Activated naive CD8-positive, alpha-beta T cell treated with anti-CD3 and anti-CD28 coated beads, Interleukin-2, amount 10 ng/mL, durations not matched to agents 7 days and 5 days (primary cell): ENCODE measurements at places on chromosomes 11 and 22. TPM values are rescaled to one million over a fixed set of nuclear protein-coding genes. Genes with fewer than 3 reads are reported as not detected.

- no peak for DNase-seq
These were observed 741.7 kb downstream of the NELL1 start for GRCh38 chr11:21411104-21411503.

GRCh38 chr22:21026783-21027692 is 5.3 kb downstream of the SLC7A4 start:
- no peak for DNase-seq

- peak; percentile 49 for DNase-seq
These were observed 803 bp upstream of the IFT27 start for GRCh38 chr22:36776722-36777121.

DNA sequence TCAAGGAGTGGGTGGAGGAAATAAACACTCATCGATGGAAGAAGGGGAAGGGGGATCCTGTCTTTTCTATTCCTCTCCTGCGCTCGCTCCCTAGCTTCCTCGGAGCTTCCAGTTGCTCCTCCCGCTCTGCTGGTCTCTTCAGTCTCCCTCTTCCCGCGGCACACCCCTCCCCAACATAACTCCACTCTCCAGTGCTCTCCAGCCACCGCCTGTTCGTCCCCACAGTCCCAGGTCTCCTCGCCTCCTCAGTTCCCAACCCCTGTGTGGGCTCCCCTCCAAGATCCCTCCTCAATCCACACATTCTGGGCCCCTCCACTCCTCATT is 438 bp downstream of the ZW10 start:
- DNase-seq, result no peak

DNA sequence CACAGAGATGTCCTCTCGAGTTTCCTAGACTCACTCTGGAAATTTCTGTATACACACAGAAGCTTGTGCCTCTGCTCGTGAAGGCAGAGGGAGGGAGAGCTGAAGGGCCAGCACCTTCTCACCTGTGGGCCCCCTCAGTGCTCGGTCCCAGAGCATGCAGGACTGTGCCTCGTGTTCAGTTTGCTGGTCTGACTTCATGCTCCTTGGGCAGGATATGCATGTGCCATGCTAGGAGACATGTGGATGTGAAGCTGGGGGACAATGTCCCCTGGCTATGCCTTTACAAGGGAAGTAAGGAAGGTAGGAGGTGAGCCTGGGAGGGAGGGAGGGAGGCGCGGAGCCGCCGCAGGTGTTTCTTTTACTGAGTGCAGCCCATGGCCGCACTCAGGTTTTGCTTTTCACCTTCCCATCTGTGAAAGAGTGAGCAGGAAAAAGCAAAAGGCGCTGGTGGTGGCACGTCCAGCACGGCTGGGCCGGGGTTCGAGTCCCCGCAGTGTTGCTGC is 22.6 kb downstream of the NEAT1 start:
- peak; percentile 26 for DNase-seq

GRCh38 chr22:18968011-18968749 is 32.1 kb upstream of the PRODH start:
- peak; percentile 52 for DNase-seq

DNA sequence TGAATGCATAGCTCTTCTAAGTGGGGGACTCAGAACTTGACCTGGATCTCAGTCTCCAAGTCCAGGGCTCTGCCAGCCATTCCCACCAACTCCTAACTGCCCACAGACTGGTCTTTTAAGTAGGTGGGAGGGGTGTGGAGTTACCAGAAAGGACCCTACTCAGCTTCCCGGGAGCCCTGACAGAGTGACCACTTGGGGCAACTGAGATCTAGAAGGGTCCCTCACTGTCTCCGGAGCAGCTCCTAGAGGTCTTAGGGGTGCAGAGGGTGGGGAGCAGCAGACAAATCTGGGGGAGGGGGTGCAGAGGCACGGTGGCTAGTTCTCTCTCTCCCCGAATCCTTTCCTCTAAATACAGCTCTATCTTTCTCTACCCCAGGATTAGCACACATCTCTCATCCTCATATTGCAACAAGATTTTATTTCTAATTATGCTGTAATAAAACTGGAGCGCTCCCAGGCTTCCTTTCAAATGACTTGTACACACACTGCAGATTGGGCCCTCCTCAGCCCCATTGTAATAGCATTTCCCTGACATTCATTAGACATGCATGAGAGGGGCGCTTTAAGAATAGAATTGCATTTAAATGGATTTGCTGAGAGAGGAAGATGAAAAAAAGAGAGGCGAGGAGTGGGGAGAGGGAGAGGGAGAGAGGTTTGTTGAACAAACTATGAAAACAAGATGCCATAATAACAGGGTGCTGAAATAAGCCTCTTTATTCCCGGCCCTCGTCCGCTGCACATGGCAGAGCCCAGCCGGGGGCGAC is 219.0 kb downstream of the CEP164 start:
- no peak for DNase-seq

DNA sequence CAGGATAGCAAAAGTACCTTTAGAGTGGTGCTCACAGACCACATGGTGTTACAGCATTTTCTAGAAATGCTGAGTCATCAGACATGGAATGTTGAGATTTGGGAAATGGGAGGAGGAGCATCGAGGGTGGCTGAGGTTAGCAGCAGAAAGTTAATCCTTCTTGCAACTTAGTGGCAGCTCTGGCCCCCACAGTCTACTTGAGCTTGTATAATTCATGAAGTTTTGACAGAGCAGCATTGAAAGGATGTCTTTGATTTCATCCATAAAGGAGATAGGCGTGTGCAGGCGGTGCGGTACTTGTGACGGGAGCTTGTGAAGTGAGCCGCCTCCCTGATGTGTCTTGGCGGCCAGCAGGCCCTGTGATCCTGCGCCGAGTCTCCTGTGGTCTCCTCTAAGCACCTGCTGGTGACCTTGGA is 330.5 kb downstream of the TBC1D22A start:
- no peak for DNase-seq

GRCh38 chr11:96061069-96061468 is 137.2 kb upstream of the MTMR2 start:
- no peak for DNase-seq

- DNase-seq, result no peak
These were observed 58.0 kb upstream of the CCDC188 start for GRCh38 chr22:20208713-20209310.

GRCh38 chr11:84549217-84549616 is 1077.9 kb downstream of the DLG2 start:
- no peak for DNase-seq

GRCh38 chr22:23219822-23220484 is 39.6 kb downstream of the BCR start:
- peak; percentile 55 for DNase-seq

- no peak for DNase-seq
These were observed 450.4 kb downstream of the MIAT start for GRCh38 chr22:27107824-27108223.

GRCh38 chr22:44005524-44005923 is 18.6 kb upstream of the PARVB start:
- no peak for DNase-seq

GRCh38 chr11:34928268-34928959 is 12.0 kb downstream of the PDHX start:
- no peak for DNase-seq

DNA sequence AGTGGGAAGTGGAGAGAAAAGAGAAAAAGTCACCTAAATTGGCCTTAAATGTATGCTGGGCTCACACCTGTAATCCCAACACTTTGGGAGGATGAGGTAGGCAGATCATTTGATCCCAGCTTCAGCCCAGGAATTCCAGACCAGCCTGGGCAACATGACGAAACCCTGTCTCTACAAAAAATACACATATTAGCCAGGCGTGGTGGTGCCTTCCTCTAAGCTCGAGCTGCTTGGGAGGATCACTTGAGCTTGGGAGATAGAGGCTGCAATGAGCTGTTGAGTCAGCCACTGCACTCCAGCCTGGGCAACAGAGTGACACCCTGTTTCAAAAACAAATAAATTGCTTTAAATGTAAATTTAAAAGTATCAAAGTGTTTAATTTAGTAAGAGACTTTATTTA is 3.9 kb downstream of the CBL start:
- no peak for DNase-seq

DNA sequence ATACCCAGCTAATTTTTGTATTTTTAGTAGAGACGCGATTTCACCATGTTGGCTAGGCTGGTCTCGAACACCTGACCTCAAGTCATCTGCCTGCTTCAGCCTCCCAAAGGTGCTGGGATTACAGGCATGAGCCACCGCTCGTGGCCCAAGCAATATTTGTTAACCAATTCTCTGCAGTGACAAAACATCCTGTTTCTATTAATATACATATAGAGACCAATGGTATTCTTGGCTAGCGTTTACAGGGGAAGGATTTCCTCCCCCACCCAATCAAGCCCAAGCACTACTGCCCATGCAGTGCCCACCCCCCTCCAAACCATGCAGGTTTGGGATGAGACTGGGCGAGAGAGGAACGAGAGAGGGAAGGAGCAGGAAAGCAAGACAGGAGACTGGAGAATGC is 53.1 kb downstream of the APOL3 start:
- DNase-seq, result no peak

- no peak for DNase-seq
These were observed 38.7 kb downstream of the IGSF9B start for GRCh38 chr11:133917921-133918607.

- DNase-seq, result peak; percentile 50
These were observed 13.7 kb downstream of the EHD1 start for GRCh38 chr11:64864473-64865285.

DNA sequence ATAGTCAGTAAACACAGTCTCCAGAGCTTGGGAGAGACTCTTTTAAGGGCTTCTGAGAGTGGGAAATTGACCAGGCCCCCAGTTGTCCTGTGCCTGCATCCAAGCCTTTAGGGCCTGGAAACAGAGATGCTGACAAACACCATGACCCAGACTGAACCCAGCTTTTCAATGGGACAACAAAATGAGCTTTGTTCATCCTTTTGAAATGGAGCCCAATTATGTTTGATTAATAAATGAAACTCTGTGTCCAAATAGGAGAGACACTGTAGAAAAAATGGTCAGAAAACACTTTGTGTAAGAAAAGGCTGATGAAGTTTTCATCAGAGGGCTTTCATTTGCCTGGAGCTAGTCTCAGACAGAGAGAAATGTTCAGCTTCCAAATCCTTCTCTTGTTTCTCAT is 146.0 kb downstream of the RRAS2 start:
- no peak for DNase-seq

DNA sequence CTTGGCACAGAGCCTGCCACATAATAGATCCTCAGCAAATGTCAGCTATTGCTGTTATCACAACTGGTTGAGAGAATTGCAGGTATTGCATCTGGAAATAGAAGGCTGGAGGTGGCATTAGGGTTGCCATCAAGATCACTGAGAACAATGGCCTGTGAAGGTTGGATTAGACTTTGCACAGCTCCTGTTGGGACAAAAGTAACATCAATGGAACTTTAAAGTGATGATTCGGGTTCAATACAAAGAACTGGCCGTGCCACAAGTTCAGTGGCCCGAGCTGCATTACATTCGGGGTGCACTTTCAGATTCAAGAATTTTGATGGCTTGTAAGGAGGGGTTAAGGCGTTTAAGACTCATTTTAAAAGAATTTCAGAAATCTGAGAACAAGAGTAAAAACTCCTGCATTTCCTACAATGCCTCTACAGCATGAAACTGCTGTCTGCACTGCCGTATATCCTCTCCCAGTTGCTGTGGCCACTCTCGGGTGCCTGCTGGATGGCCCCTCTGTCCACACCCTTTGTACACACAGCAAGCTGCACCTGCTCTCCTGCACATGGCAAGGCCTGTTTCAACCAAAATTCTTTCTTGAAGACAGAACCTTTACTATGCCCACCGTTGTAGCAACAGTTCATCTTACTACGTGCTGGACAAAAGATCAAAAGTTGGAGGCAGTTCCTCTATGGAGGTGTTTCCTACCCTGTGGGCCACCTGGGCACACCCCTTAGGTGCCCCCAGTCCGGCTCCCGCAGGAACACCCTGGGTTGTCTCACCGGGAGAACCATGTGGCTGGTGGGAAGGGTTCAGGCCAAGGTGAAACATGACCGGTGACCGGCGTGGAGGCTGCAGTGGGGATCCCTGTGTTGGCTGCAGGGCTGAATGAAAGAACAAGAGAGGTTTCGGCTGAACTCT is 17.5 kb upstream of the SHANK2 start:
- no peak for DNase-seq

DNA sequence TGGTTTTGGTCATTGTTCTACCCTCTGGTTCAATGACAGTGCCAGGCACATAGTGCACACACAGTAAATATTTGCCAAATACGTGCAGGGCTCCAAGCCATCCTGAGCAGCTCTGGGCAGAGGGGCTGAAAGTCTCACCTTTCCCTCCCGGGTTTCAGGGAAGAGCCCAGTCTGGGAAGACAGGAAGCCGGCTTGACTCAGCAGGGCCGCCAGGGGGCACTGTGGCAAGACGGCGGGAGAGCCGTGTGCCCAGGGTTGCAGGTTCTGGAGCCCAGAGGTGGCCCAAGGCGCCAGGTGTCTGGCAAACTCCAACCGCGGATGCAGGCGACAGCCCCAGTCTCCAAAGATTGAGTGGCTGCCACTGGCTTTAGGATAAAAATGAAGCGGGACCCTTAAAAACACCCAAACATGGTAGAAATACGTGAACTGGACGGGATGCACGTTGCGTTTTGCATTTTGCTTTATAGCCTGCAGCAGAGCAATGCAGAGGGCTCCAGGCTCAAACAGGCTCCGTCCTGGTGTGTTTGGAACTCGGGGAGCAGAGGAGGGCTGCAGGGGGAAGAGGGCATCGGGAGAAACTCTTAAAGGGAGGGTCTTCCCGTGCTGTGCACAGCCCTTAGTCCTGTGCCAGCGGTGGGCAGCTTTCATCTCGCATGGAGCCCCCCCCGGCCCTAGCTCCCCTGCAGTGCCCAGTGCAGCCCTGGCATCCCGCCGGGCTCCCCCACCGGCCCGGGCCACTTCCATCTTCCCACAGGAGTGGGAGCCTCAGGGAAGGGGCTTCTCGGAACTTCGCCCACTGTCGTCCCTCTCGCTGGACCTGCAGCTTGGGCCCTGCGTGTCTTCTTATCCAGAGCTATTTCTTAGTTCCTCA is 10.7 kb downstream of the KRTAP5-5 start:
- peak; percentile 59 for DNase-seq

- no peak for DNase-seq
These were observed 15.4 kb downstream of the C11orf24 start for GRCh38 chr11:68256331-68256741.

- no peak for DNase-seq
These were observed 235.0 kb downstream of the MIAT start for GRCh38 chr22:26892166-26893041.

- DNase-seq, result no peak
These were observed 61.6 kb downstream of the METTL15 start for GRCh38 chr11:28169816-28170215.

DNA sequence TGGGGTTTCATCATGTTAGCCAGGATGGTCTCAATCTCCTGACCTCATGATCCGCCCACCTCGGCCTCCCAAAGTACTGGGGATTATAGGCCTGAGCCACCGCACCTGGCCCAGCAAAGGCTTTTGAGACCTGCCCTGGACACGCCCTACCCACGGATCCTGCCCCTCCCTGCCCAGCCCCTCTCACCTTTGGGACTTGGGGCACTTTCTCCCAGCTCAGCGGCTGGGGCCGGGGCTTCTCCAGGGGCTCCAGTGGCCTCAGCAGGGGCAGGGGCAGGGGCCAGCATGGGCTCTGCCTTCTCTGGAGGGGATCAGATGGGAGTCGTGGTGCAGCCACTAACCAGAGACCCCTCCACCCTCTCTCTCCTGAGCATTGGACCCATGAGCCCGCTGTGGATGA is 2.2 kb downstream of the MYBPC3 start:
- no peak for DNase-seq

Gene TMEM191C
- total RNA-seq, result 5.4 TPM

Gene POU2AF2
- total RNA-seq, result not detected

Gene DDI1
- not detected for total RNA-seq

Gene OR10A2
- total RNA-seq, result not detected

Gene OR8G1
- not detected for total RNA-seq

Gene SLC7A4
- 1.2 TPM for total RNA-seq

Gene NAA40
- 39.1 TPM for total RNA-seq

Gene SLC1A2
- total RNA-seq, result not detected

Gene ARAP1
- 134 TPM for total RNA-seq

Gene STX5
- total RNA-seq, result 43.4 TPM

Gene CHST1
- total RNA-seq, result not detected

Gene ALX4
- not detected for total RNA-seq

Gene MPEG1
- 2.0 TPM for total RNA-seq
